ENCODE measurements at places on chromosomes 7 and 10.

DNA sequence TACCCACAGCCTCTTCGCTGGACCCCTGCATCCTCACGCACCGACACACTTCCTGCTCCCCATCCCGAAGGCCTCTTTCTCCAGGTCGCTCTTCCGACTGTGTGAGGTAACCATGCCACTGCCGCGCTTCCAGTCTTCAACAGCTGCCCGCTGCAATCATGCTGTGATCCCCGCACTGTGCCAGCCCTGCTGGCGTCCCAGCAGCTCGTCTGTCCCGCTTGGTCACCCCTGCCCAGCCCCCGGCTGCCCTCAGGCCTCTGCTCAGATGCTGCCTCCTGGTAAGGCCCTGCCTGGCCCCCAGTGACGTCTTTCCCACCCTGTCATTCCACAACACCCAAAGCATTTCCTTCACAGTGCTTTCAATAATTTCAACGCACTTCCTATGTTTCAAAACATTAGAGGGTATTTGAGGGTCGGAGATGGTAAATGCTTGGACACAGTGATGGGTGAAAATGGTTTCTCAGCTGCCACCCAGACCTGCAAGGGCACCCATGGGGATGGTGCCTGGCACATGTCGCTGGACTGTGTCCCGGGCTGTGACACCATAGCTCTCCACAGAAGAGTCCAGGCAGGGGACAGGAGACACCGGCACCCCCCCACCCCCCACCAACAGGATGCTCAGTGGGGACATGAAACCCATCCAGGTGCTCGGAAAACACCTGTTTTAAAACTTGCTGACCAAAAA is 125.2 kb downstream of the MAD1L1 start:
- DNase-seq: no peak

GRCh38 chr10:116300542-116300941 is 23.7 kb upstream of the CCDC172 start:
- no peak for DNase-seq

DNA sequence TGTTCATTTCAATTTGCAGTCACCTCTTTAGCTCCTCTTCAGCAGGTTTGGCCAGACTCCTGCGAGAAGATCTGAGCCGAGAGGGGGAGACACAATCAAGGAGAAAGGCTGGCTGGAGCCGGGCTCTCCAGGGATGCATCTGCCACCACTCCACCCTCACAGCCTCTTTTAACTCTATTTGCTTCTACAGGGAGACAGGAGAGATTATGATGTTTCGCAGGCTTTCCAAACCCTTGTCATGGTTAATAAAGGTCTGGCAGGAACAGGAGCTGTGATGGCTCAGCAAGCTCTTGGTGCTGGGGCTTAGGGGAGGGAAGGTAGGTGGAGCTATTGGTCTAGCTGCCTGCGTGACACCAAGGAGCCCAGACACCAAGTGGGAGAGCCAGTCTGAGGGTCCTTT is 448.1 kb upstream of the PODXL start:
- DNase-seq: no peak

DNA sequence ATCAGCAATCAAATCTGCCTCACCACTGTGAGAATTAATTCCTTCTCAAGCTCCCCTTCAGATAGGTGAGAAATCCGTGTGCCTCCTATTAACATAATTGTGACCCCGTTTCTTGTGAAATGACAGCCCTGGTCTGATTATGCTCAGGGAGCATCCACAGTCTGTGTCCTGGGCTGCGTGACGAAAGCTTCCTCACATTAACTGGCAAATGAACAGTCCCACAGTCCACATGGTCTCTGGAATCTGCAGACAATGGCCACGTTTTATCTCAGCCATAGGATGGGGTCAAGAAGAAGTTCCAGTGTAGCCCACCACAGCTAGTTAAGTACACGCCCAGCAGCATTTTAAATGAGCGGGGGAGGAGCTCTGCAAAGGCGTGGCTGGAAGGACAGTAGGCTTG is 229.2 kb downstream of the RPS24 start:
- DNase-seq: no peak

- no peak for DNase-seq
Observed at GRCh38 chr10:59283456-59284091, 78.8 kb downstream of the FAM13C start.

- DNase-seq: no peak
Observed at GRCh38 chr10:107166403-107166802, 1.9 kb upstream of the SORCS1 start.

GRCh38 chr7:73869011-73869798 is 8.2 kb downstream of the TMEM270 start:
- DNase-seq: no peak

DNA sequence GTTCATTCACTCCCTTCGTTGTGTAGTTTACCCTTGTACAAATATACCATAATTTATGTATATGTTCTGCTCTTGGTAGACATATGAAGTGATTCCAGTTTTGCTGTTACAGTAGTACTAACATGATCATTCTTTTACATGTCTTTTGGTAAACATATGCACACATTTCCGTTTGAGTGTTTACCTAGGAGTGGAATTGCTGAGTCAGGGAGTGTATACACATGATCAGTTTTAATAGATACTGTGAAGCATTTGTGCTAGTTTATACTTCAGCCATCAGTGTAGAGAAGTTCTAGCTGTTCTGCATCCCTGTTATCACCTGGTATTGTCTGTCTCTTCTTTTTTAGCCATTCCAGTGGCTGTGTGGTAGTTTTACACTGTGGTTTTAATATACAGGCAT is 34.5 kb upstream of the CYP26C1 start:
- DNase-seq: no peak

DNA sequence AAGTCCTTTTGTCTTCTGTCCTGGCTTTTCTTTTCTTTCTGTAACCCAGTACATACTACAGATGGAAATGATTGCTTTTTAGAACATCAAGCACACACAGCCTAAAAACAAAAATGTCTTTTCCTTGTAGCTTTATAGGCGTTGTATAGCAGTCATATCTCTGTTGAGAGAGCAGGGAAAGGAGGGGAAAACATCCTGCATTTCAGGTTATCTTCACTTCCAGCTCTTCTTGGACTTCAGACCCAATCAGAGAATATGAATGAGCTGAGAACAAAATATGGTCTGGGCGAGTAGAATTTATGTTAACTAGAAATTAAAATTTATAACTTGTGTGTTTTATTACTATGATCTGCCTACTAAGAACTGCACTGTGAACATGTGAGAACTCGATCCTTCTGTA is 14.7 kb downstream of the TMEM60 start:
- DNase-seq: no peak

- DNase-seq: no peak
Observed at GRCh38 chr7:8277394-8277982, 15.5 kb upstream of the ICA1 start.

DNA sequence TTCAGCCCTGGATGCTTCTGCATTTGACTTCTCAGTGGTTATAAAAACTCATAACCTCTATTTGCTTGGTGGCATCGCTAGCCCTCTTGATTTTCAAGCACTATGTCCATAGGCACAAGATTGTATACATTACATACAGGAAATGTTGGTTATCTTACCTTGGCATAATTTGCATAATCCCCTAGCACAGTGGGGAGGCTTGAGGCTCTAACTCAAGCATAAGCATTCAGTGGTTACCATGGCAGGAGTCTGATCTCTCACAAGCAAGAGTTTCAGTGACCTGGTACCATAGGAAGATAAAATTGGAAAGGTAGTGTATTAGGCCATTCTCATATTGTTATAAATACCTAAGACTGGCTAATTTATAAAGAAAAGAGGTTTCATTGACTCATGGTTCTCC is 121.8 kb downstream of the PLXDC2 start:
- DNase-seq: no peak

DNA sequence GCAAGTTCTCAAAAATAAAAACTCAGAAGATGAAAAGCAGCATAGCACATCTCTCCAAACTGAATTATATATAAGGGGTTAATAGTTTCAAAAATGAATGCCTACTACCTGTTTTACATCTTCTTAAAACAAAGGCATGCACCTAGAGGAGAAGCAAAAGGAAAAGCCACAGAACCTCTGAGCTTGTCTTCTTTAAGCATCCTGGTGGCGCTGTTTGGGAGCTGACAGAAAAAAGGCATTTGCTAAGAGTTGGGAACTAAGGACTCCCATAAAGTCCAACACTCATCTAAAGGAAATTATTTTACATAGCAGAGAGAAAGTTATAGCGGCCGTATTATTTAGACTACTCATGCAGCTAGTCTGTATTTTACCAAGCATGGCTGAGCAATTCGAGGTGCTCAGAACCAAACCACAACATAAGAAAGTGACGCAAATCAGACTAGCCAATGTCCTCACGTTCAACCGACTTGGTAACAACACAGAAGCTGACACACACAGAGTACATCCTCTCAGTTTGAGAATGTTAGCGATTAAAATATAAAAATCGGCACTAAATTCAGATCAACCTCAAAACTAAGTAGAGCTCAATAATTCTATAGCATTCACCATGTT is 38.8 kb downstream of the PTN start:
- DNase-seq: no peak

DNA sequence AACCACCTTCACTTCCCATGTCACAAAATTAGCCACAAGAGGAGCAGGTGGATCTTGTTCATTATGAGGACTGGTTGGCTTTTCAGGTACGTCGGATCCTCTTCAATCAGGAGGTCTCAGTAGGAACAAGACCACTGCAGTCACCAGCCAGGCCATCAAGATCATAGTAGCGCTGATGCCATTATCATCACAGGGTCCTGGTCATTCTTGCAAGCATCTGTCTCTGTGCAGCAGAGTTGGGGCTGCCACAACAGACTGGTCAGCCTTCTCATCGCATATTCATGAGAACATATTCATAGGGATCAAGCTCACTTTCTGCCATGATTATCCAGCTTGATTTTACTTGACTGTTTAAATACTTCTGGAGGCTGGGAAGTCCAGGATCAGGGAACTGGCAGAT is 67.1 kb downstream of the ADCYAP1R1 start:
- DNase-seq: no peak

DNA sequence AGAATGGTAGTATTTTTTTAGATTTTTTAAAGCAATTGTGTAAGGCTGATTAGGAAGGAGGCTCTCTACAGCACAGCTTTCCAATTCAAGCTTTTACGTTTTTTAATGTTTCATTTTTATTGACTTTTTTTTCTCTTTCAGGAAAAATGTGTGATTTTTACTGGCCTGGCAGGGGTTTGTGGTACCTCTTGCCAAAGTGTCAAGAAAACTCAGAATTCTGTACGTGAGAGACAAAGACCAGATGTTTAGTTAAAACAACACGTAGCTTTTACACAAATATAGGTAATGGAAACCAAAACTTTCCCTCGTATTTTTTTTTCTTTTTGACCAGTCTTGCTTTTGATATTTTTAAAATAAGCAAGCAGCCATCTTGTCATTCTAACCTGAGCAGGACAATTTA is 6.0 kb upstream of the NPVF start:
- no peak for DNase-seq

DNA sequence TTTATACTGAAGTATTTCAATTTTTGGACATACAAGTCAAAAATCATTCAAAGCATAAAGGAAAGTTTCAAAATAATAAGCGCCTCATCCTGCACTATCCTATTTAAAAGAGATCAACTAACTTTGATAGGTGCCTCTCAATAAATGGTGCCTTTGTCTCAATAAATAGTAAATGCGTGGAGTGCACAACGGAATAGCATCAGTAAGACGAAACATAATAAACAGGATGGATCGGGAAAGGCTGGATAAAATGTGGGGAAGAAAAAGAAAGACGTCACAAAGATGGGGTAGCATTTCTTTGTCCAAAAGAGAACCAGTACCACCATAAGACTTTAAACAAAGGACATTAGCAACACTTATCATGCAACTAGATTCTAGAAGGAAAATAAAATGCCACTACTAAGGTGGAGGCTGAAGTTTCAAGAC is 571 bp upstream of the PRKAR2B start:
- no peak for DNase-seq

DNA sequence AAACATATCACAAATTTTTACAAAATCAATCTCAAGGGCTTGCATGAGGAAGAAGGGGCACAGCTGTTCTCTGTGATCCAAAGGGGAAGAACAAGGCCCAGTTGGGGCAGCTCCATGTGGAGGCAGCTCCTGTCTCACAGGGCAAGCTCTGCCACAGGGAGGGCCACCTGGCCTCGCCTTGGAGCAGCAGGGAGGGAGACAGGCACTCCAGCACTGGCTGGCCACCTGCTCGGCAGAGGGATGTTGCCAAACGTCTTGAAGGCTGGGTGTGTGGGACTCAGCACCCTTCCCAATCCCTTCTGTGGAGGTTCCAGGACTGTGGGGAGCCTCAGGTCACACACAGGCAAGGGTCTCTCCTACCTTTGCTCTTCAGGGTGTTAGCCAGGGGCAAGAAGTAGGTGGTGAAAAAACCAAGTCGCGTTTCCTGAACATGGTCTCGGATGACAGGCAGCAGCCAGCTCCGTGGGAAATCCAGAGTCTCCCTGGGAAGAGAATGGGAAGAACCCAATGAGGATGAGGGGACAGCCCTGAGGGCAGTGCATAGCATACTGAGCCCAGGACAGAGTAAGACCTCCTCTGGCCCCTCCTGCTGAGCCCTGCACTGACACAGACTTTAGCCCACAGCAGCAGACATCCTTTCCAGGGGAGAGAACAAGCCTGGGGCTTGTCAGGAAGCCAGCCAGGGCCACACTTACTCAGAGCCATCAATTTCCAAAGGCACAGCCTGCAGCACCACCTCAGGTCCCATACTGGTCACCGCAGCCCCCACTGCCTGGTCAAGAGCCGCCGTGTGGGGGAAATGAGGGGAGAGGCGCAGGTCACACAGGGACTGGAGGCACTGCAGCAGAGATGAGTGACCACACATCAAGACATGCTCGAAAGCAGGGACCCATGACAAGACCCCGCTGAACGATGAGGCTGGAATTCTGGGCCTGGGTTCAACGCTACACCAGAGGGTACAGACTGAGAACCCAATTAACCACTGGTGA is 21.9 kb downstream of the RRP12 start:
- no peak for DNase-seq

- DNase-seq: no peak
Observed at GRCh38 chr10:97796651-97797050, 24.9 kb upstream of the SFRP5 start.

DNA sequence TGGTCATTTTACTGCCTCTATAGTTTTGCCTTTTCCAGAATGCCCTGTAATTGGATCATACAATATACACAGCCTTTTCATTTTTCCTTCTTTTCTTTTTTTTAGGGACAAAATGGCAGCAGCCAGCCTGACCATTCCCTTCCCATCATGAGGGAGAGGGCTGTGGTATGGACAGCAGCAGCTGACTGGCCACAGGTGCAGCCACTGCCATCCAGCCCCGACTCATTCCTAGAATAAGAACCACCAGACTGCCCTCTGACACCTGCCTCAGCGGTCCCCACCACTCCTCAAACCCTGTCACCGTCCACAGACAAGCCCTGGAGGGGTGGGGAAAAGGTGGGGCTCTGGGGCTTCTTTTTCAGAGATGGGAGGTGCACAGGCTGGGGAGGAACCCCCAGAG is 92.8 kb downstream of the EPDR1 start:
- no peak for DNase-seq

DNA sequence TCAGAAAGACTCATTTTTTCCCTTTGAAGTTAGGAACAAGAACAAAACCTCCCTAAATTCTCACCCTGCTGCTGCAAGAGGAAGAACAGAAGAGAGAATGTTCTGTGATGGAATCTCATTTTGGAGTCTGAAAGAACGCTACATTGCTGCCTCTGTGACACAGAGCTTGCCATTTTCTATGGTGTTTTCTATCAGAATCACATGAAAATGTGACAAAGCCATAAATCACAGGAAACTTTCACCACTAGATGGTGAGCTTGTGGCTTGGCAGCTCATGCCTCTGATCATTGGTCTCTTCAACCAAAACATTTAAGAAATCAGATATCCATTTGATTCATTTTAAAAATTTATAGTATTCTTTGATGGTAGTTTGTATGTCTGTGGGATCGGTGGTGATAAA is 82.9 kb downstream of the CADPS2 start:
- no peak for DNase-seq

All from stimulated activated CD8-positive, alpha-beta memory T cell treated with anti-CD3 and anti-CD28 coated beads, Interleukin-4, amount 100 ng/mL, for 4 hours (primary cell).